ENCODE measurements at places on chromosomes 4 and X. TPM values are rescaled to one million over a fixed set of nuclear protein-coding genes. Genes with fewer than 3 reads are reported as not detected.

Gene PRR27
- total RNA-seq, result not detected

Gene UBQLN2
- 42.3 TPM for total RNA-seq

- no peak for DNase-seq
Measured at GRCh38 chrX:153767674-153768055, 3.6 kb downstream of the PLXNB3 start.

Gene NSUN7
- not detected for total RNA-seq

Gene NXF2
- not detected for total RNA-seq

DNA sequence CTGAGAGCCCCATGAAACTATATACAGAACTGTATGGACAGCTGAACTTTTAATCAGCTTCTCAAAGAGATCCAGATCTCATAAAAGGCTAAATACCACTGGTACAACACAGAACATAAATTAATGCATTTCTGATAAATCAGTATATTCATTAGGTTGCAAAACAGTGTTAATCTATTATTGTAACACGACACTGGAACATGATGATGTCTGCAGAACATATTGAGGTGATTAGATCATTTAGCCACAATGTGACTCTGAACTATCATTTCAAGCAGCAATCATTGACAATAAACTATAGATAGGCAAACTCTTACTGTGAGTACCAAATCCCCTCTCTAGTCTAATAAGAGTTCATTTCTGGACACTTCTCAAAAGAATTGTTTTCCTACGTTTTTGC lies 50.3 kb downstream of the GASK1B start:
- DNase-seq, result no peak

GRCh38 chrX:72038016-72038415 lies 93.7 kb downstream of the RTL5 start:
- no peak for DNase-seq

DNA sequence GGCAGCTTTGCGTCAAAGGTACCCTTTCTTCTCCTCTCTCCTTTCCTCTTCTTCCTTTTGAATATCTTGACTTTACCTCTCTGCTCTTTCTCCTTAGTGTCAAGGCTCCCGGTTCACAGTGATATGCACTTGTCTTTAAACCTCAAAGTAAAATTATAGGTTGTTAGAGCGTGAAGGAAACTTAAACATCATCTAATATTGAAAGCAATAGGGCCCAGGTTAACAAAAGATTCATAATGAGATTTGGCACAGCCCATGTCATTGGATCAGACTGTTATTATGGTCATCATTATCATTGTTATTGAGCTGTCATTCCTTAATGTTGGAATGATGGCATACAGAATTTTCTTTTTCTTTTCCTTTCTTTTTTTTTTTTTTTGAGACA lies 32.5 kb downstream of the FTHL17 start:
- no peak for DNase-seq

Gene HHIP
- total RNA-seq, result not detected

GRCh38 chr4:91366554-91366953 lies 937.2 kb upstream of the GRID2 start:
- DNase-seq, result no peak

Gene TMSB15A
- total RNA-seq, result not detected

Gene RAB33A
- 13.6 TPM for total RNA-seq

Gene F8A2
- not detected for total RNA-seq

Gene PIR
- total RNA-seq, result 1.0 TPM

Gene ZGRF1
- 16.8 TPM for total RNA-seq

- no peak for DNase-seq
Measured at GRCh38 chrX:68443155-68443868, 10.0 kb upstream of the OPHN1 start.

Gene TMEM31
- not detected for total RNA-seq

Gene MTNR1A
- total RNA-seq, result not detected

Gene GC
- 0.58 TPM for total RNA-seq

DNA sequence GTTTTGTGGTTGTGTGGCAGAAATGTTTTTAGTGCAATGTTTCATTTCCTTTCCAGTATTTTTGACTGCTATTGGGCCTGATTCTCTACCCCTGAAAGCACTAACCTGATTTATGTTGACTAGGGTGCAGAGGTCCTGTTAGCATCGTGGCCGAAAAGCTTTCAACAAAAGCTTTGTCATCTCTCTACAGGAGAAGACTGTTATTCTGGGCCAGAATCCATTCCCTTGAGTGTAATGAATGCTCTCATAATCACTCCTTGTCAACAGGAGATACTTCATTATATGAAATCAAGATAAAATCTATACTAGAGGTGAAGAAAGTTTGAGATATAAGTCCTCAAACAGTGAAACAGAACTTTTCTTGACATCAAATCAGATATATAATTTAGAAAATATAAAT lies 195.5 kb downstream of the ZNF330 start:
- no peak for DNase-seq

Gene PPEF2
- not detected for total RNA-seq

GRCh38 chr4:20319825-20320612 lies 68.3 kb downstream of the SLIT2 start:
- DNase-seq, result no peak

GRCh38 chr4:56914336-56914735 lies 6.6 kb downstream of the REST start:
- no peak for DNase-seq
